ENCODE measurements at places on chromosomes 12 and 14.

GRCh38 chr12:32780071-32780470, 24.4 kb upstream of the YARS2 start:
- DNase-seq = no peak

- no peak for DNase-seq
Observed at GRCh38 chr12:94109160-94109559, 39.2 kb upstream of the PLXNC1 start.

- DNase-seq = no peak
Observed at GRCh38 chr14:72023128-72024042, 91.2 kb downstream of the RGS6 start.

- DNase-seq = no peak
Observed at GRCh38 chr14:75401361-75401760, 26.5 kb upstream of the JDP2 start.

DNA sequence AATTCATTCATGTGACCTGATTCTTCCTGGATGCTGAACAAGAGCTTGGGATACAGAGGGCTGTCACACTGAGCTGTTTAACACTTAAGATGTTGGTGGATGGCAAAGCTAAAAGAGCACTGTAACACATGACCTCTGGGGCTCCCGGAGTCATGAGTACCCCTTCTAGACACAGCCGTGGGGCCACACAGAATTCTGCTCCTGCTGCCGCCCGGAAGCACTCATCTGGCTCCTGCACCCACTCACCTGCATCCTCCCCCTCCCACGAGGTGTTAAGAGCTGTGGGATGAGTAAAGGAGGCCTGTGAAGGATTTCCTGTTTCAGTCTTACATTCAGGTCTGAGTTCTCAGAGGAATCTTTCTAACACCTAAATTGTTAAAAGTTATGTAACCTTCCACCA, 78.0 kb upstream of the SSTR1 start:
- no peak for DNase-seq

- DNase-seq = no peak
Observed at GRCh38 chr14:67928375-67928774, 108.8 kb downstream of the RAD51B start.

DNA sequence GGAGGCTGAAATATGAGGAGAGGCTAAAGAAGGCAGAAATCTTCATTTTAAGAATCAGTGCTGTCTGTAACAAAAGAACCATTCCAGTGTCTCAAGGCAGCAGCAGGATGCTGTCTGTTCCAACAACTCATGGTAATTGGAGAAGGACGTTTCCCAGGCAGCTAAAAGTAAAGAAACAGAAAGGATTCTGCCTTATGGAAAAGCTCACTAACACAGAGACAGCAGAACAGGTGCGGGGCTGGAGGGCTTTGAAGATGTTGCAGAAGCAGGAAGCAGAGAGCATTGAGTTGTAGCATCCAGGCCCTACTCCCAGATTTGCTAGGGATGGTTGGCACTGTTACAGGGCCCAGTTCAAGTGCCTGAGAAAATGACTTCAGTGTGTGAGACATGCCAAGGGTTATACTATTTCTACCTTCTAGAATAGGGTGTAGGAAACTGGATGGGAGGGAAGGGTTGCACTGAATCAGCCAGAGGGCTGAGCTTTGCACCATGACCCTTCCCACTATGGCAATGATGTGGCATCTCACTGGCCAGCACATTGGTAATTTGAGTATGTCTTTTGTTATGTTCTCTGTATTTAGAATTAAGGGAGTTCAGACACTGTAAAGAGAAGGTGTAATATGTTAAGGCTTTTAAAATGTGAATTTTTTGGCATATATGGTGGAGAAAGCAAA, 160.0 kb upstream of the FBXO33 start:
- DNase-seq = no peak

DNA sequence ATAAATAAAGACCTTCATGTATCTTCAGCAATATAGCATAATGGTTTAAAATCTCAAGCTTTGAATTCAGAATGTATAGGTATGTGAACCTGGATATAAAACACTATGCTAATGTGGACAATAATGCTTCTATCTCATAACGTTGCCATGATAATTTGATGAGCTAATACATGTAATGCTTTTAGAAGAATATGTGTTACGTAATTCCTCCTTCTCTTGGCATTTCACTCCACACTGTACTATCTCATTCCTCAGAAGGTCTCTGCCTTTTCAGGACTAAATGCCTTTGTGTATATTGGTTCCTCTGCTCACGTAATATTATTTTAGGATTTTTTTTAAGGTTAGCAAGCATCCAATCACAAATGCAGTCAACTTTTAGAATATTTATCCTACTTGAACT, 86.5 kb downstream of the FOXA1 start:
- DNase-seq = no peak

DNA sequence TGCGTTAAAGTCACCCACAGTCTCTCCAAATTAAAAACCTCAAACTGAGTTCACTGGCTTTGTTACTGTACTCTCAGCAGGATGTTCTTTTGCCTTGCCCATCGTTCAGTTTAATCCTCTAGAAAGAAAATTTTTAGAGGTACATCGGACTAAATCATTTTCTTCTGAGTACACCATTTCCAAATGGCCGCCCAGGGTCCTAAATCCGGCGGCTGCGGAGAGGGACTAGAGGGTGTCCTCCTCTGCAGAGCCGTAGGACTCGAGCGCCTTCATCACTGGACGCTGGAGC, 1.4 kb downstream of the LIN7A start:
- no peak for DNase-seq

DNA sequence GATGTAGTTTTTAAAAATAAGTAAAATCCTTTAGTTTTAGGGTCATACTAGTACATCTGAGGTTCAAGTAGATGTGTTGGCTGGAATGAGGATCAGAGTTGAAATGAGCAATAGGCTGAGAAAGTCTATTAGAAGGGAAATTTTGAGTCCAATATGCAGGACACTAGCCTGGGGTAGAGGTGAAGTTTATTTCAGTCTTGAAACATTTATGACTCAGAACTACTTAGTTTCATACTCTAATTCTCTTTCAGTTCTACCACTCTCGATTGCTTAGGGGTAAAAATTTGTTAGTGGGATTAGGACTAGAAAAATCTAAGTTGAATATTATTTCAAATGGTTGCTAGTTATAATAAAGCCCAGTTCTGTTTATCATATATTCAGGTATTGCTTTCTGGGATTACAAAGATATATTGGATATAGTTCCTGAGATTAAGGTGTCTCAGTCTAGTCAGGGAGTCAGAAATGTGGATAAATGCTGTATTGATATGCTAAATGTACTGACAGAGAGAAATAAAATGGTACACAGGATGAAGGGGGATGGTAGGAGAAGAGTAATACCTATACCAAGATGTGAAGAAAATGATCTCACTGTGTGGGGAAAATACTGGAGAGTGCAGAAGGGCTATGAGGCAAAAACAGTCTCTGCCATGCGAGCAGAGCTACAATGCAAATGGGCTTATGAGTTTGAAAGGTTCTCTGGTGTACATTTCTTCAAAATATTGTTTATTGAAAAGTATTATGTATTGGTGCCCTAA, 395.8 kb upstream of the FBXO33 start:
- DNase-seq = no peak

All from T follicular helper cell (primary cell).